ENCODE measurements at places on chromosomes 4 and X.

DNA sequence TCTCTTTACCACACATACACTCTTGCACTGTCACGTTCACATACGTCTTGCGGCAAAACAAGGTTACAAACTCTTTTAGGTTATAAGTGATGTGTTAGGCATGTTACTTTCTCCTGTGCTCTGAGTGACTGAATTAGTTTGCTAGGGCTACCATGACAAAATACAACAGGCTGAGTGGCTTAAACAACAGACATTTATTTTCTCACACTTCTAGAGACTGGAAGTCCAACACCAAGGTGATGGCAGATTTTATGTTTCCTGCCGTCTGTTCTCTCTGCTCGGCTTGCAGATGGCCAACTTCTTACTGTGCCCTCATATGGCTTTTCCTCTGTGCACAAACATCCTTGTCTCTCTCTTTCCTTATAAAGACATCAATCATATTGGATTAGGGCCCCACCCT is 1224.3 kb upstream of the TENM3 start:
- no peak for DNase-seq

DNA sequence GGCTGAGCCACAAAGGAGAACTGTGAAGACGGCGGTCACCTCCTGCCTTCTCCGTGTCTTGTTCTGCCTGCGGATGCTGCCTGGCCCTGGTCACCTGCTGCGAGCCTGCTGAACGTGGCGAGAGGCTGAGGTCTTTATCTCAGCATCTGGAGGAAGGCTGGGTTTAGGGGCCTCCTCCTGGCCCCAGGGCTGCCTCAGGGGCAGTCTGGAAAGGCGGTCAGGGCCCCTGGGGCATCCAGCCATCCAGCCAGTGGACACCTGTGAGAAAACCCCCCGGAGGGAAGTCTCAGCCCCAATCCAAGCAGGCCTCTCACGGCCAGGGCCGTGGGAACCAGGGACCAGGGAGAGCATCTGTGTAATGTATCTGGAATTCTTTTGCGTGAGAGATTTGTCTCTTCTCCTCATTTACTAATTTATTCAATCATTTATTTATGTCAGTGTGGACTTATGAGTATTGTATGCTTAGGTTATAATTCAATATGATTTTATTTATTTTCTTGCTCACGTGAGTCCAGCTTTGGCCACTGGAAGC is 11.3 kb downstream of the PDE6B start:
- DNase-seq: no peak

GRCh38 chrX:78653118-78653822 is 5.9 kb downstream of the RTL3 start:
- DNase-seq: no peak

DNA sequence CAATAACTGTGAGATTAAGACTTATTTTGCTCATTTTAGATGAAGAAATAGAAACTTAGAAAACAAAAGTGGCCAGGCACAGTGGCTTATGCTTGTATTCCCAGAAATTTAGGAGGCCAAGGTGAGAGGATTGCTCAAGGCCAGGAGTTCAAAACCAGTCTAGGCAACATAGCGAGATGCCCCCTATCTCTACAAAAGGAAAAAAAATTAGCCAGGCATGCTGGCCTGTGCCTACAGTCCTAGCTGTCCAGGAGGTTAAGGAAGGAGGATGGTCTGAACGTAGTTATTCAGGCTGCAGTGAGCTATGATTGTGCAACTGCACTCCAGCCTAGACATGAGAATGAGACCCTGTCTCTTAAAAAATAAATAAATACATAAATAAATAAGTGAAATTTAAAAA is 28.0 kb downstream of the APELA start:
- no peak for DNase-seq

- DNase-seq: no peak
These were observed at the start of gene ARHGEF6 for GRCh38 chrX:136780763-136781162. ARHGEF6 (minus strand) TSS chrX:136780932; CDS start chrX:136780882, 50 bp downstream.

Data from NCI-H510A treated with DMSO at 0.1 percent for 48 hours (cell line).